ENCODE measurements at places on chromosomes 2 and 18.

GRCh38 chr2:118852605-118853128, 5.2 kb upstream of the EN1 start:
- no peak for DNase-seq

- DNase-seq, result no peak
Measured at GRCh38 chr2:151927501-151928221, 99.4 kb upstream of the ARL5A start.

- DNase-seq, result no peak
Measured at GRCh38 chr2:159882130-159882745, 84.2 kb upstream of the CD302 start.

- DNase-seq, result no peak
Measured at GRCh38 chr2:148479398-148479797, 165.2 kb upstream of the EPC2 start.

GRCh38 chr18:8288472-8289195, 320.6 kb upstream of the RAB12 start:
- DNase-seq, result no peak

GRCh38 chr2:105674859-105675541, 69.7 kb upstream of the NCK2 start:
- DNase-seq, result no peak

- DNase-seq, result no peak
Measured at GRCh38 chr2:55338268-55338667, 69.2 kb upstream of the MTIF2 start.

DNA sequence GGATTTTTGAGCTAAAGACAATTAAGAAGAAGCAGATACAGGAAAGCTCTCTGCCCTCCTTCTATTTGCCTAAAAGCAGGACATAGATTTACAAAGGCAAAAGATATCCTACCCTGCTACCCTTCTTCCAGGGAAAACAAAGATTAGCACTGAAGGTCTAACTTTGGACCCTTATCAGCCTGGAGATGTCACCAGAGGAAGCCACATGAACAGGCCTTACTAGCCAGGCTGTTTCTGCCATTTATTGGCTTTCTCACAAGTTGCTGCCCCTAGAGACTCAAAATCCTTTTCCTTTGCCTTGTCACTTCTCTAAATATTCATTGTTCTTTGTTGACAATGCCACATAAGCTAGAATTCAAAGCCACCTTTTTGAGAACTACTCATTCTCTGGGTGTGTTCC, 147.3 kb downstream of the B3GNT2 start:
- DNase-seq, result no peak

DNA sequence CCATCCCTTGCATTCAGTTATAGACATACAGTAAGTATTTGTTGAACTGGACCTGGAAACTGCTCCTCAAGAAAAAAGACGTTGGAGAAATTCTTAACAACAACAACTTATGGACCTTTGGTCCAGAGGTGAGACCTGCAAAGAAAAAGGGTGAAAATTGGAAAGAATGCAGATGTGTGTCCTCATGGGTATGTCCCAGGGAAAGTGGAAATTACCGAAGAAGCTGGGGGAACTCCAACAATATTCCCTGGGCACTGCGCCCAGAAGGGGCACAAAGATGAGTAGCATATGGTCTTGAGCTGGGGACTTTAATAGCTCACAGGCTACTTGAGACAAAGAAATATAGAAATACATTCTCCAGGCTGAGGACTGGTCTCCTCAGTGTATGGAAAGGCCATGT, 35.5 kb upstream of the YWHAQ start:
- no peak for DNase-seq
